Activated CD8-positive, alpha-beta T cell treated with anti-CD3 and anti-CD28 coated beads for 36 hours (primary cell): ENCODE measurements at places on chromosomes 16 and 17. TPM values are rescaled to one million over a fixed set of nuclear protein-coding genes. Genes with fewer than 3 reads are reported as not detected.

DNA sequence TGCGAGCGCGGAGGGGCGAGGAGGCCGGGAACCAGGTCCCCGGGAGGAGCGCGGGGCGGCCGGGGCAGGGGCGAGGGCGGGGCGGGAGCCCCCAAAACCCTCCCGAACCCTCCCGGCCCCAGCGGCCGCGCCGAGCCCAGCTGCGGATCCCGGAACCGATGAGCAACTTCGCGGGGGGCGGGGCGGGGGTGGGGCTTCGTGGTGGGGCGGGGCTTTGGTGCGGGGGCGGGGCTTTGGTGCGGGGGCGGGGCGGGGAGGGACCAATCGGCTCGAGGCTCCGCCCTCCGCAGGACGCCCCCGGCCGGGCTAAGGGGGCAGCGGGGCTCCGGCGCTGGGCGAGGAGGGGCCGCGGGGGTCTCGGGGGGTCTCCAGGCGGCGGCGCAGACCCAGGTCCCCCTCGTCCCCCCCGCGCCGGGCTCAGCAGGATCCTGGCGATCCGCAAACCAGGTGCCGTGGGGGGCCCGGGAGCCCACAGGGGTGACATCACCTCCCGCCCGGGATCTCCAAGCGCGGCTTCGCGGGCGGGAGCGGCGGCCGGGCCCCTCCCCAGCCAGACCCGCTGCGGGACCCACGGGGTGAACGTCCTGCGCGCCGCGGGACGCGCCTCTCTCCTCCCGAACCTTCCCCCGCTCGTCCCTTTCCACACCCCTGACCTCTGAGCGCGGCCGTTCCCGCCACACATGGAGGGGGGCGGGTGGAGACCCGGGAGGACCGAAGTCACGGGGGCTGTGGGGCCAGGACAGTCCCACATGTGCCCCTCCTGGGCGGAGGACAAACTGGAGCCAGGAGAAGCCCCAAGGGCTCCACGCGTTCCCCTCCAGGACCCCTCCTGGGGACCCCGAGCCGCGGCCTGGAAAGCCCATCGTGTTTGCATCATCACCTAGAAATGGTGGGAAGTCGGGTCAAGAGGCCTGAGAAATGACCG, at the start of gene ABR:
TSS of gene ABR (minus strand) at position 164 of the 925 bp plus-strand sequence. CDS start 254 bp downstream, outside the sequence.
- DNase-seq = peak; percentile 55

- peak; percentile 53 for DNase-seq
These were observed 542 bp downstream of the KLHL36 start for GRCh38 chr16:84648595-84649510.

LRRC36 gene
- total RNA-seq = 0.81 TPM

- no peak for DNase-seq
These were observed 10.9 kb upstream of the KRT24 start for GRCh38 chr17:40714473-40714872.

- no peak for DNase-seq
These were observed 75.4 kb downstream of the HLF start for GRCh38 chr17:55340176-55340575.
